Testis (tissue), 5 donors: ENCODE measurements at places on chromosomes 7 and 10. TPM values are rescaled to one million over a fixed set of nuclear protein-coding genes. Genes with fewer than 3 reads are reported as not detected.

The HOXA13 gene
- total RNA-seq = not detected

The CDNF gene
- 10.0 TPM for total RNA-seq

The KIAA1549 gene
- 8.0 TPM for total RNA-seq

DNA sequence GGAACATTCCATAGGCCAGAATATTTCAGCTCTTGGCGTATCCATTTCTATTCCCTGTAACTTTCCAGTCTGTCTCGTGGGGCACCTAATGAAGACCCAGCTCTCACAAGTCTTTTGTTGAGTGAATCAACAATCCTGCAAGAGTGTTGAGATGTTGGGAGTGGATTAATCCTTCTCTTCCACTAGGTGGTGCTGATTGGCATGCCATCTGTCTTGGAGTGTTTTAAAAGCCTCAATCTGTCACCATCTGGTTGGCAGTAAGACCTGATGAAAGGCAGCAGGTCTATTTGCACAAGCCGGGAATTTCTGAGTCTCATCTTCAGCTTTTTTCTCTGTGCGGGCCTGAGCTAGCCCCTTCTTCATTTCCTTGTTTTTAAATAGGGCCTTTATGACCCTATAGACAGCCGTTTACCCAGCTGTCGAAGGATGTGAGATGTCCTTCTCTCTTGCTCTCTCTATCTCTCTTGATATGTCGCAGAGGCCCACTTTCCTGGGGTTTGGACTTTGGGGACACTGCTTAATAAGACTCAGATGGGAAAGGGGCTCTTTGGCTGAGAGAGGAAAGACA lies 180.5 kb downstream of the ZNF365 start:
- H3K27ac ChIP-seq = no peak overlapping the region
- no peak for DNase-seq
- H3K36me3 ChIP-seq = no peaks in the 10 kb centered on the region
- H3K4me3 ChIP-seq = no peak overlapping the region

- no peaks in the 10 kb centered on the region for H3K36me3 ChIP-seq
- DNase-seq = no peak
- H3K4me1 ChIP-seq = no peaks in the 10 kb centered on the region
Observed at GRCh38 chr7:40382145-40382544, 247.3 kb downstream of the SUGCT start.

DNA sequence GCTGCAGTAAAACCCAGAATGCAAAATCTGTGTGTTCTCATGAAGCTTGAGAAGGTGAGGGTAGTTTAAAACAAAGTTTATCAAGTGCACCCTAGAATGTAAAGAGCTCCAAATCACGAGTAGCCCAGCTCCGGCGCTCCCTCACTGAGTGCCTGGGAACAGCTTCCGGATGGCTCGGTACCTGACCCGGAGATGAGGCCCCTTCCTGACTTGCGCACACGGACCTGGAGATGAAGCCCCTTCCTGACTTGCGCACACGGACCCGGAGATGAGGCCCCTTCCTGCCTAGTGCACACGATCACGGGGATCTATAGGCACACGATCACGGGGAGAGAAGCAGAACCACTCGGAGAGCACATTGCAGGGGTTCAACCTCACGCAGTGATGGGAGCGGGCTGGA lies 322.1 kb upstream of the RNF32 start:
- H3K36me3 ChIP-seq = no peaks in the 10 kb centered on the region
- H3K27me3 ChIP-seq = no peaks in the 10 kb centered on the region
- no peak overlapping the region for H3K27ac ChIP-seq
- H3K4me3 ChIP-seq = peak overlapping the region; percentile 21
- peak; percentile 79 for DNase-seq

The OR6B1 gene
- 1.8 TPM for total RNA-seq

GRCh38 chr7:41437257-41438196 lies 265.4 kb downstream of the INHBA start:
- H3K36me3 ChIP-seq = no peaks in the 10 kb centered on the region
- no peak for DNase-seq
- no peak overlapping the region for H3K4me3 ChIP-seq
- H3K4me1 ChIP-seq = no peaks in the 10 kb centered on the region

DNA sequence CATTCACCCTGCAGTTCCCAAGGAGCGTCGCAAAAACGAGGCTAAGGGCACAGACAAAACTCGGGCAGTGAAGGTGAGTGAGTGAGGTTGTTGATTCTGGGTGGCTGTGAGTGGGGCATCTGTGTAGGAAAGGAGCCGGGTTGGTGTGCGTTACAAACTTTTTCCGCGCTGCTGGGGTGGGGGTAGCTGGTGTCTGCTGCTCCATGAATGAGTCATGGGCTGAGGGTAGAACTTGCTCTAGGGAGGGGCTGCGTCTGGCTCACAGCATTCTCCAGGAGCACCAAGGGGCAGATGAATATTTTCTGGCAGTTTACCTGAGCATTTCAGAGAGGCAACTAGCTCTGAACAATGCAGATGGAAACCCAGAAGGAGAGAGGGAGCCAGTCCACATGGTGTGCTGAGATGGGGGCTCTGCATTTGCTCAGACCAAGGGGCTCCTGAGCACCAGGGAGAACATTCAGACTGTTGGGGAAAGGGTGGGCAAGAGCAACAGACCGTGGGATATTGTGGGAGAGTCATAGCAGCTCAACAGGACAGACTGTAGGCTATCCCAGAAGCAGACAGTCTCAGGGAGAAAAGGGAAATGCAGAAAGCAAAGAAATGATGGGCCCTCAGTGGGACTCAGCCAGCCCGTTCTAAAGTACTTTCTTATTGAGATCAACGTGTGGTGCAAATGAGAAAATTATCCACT lies 18.8 kb downstream of the NOBOX start:
- H3K4me3 ChIP-seq = no peak overlapping the region
- no peak overlapping the region for H3K27ac ChIP-seq
- no peaks in the 10 kb centered on the region for H3K4me1 ChIP-seq
- no peaks in the 10 kb centered on the region for H3K36me3 ChIP-seq
- DNase-seq = no peak
